GM18507 (cell line): ENCODE measurements at places on chromosomes 16 and 17.

DNA sequence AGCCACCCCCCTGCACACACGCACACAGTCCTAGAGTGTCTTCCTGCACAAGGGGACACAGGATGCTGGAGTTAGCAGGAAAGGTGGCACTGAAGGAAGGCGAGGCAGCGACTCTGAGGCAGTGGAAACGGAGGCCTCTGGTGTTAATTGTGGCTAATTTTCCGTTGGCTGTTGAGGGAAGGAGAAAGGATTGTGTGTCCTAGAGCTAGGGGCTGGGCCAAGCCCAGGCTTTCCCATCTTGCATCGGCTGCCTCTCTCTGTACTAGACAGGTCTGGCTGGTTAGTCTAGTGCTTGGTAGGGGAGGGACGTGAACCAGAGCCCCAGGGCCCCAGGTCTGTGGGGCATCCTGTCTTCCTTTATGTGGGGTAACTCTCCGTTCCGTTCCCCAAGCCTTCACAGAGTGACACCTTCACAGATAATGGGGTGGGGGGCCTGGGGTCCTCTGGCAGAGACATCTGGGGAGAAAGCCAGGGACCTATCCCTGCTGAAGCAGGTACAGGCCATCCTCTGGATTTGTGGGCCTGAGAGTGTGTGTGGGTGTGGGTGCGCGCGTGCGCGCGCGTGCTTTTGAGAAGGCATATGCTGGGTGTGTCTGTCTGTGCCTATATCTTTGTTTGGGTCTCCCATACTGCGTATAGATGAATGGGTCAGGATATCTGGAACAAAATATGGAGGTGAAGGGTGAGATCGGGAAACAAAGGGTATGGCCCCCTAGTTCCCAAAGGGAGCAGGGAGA lies at the start of gene CHD3:
Gene CHD3 (plus strand): TSS at position 606 of the 737 bp plus-strand sequence. CDS start 212 bp downstream, outside the sequence.
- DNase-seq: no peak

DNA sequence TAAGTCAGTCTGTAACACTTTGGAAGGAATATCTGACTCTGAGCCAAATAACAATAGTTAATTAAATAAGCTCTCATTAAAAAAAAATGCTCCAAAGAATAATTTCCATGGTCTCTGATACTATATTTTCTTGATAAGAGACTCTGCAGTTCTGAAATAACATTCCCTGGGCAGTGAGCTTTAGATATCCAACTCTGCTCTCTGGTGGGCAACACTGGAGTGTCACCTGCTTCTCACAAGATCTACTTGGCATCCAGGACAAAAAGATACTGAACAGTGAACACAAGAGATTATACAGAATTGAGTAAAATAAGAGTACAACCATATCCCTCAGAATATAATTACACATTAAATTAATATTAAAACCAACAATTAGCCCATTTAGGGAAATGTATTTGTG lies 13.7 kb downstream of the BLMH start:
- no peak for DNase-seq

- no peak for DNase-seq
These were observed 23.5 kb downstream of the TADA2A start for GRCh38 chr17:37430051-37430627.

GRCh38 chr16:81530296-81530721 lies 85.7 kb downstream of the CMIP start:
- no peak for DNase-seq

- DNase-seq: no peak
These were observed 25.6 kb upstream of the MRPS23 start for GRCh38 chr17:57875290-57876022.

GRCh38 chr16:66001432-66001831 lies 365.1 kb upstream of the CDH5 start:
- DNase-seq: no peak

- DNase-seq: no peak
These were observed 35.6 kb downstream of the CCDC42 start for GRCh38 chr17:8709006-8709405.

GRCh38 chr16:54798267-54798666 lies 132.4 kb upstream of the IRX5 start:
- no peak for DNase-seq

DNA sequence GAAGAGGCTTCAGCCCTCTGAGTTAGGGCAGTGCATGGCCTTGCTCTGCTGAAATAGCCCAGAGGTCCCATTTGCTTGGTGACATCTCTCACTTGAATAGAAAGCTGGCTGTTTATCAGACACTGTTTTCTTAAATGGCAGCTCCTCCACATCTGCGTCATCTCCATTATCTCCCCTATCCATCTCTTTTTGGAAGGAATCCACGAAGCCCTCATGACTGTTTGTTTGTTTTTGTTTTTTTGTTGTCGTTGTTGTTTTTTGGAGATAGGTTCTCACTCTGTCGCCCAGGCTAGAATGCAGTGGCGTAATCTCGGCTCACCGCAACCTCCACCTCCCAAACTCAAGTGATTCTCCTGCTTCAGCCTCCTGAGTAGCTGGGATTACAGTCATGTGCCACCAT lies 16.6 kb downstream of the NAA60 start:
- DNase-seq: no peak

DNA sequence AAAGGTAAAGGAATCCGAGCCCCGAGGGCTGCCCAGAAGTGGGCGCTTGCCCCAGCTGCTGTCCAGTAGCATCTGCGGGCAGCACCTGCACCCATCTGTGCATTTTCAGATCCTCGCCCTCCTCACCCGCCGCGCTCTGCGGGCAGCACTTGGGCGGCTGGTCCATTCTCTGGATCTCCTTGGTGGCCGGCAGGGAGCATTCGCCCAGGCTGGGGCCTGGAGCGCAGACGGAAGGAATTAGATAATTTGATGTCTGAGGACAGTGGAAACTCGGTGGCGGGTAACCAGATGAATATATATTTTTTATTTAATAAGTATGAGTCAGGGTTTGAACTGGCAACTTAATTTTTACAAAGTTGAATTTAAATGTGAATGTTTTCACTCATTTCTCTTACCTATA lies 88.5 kb downstream of the NPIPB11 start:
- peak; percentile 12 for DNase-seq

DNA sequence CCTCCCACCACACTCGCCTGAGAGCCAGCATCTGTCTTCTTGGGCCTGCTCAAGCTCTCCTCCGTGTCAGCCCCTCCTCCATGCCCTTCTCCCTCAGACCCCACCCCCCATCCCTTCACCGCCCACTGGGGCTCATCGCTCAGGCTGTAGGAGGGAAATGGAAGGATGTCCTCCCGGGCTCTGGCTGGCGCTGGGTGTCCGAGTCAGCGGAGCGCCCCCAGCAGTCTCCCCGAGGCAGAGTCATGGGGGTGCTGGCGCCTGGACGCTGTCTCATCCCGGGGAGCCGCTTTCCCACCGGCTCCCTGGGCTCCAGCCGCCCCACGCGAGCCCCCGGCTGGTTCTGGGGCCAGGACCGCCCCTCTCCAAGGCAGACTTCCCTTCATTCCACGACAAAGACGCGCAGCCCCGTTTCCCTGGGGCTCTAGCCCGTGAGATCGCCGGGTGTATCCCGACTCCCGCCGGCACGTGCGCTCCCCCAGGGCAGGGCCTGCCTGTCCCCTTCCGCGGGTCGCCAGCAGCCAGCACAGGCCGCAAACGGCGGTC lies 428 bp upstream of the ANTKMT start:
- DNase-seq: no peak

- DNase-seq: no peak
These were observed 47.9 kb upstream of the ARHGAP17 start for GRCh38 chr16:25063102-25063501.

DNA sequence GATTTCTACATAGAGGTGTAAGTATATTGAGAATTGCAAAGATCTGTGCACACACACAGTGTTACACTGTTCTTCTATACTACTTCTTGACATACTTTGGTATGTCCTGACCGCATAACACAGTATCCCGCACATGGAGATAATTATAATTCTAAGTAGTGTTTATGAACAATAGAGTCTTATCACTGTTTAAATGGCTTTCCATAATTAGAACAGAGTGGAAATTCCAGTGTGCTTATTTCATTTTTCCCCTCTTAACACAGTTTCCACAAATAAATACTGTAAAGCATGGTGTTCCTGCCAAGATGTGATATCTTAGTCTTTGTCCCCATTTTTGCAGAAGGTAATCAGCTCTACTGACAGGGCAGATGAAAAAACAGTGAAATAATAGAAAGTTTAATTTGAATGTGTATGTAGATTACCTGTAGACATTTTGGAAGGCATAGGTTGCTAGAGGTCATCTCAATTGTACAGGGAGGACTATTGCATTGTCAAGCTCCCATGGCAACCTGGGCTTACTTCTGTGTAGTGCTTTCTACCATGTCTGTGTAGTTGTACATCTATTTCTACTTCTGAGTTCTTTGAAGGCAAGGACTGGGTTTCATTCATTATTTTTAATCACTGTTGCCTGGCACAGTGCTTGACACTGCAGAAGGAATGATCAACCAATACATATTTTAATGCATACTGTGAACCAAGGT lies 10.1 kb upstream of the KRT28 start:
- no peak for DNase-seq

DNA sequence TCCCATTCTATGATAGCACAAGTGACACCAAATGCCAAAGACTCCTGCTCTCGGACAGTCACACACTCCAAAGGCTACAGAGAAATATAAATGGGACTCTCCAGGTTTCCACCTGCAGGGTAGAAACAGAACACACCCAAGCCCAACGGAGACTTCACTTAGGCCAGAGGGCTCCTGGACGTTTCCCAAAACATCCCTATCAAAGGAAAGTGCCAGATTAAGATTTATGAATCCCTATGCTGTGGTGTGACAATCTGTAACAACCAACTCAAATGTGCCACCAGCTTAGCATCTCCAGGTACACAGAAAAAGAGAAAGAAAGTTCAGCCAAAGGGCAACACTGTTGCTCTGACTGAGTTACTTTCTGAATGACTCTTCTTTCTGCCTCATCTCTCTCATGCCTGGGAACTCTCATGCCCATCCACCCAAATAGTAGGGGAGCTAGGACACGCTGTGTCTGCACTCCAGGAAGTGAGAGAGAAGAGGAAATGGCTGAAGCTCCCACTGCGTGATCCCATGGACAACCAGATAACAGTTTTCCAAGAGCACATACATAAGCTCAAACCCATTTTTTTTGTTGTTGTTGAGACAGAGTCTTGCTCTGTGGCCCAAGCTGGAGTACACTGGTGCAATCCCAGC lies 49.7 kb downstream of the SMG6 start:
- peak; percentile 57 for DNase-seq

DNA sequence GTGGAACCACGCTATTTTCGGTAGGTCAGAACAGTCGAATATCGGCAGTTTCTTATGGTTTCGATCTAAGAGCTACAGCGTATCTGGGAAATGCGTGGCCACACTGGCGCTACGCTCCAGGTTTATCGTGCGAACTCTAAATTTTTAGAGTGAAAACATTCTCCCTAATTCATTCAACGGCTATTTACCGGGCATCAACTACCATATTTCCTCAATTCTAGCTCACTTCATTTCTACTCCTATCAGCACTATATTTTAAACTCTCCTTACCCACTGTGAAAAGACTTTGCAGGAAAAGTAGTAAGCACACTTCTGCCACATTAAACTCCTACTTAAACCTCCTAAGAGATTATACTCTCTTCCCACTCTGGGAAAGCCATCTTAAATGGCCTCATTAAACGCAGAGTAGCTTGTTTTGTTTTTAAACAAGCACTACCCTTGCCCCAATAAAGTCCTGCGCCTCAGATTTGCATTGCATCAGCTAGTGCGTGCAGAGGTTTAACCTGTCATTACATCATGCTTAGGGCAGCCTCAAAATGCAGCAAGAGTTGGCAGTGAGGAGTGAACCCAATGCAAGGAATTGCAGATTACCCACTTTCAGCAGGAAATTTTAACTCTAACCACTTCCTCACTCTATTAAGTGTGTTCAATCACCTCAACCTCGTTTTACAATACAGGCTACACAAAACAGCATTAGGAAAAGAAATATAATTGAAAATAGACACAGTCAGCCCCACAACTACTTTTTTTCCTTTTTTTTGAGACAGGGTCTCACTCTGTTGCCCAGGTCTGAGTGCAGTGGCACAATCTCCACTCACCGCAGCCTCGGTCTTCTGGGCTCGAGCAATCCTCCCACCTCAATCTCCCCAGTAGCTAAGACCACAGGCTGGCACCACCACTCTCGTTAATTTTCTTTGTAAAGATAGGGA lies 18.8 kb downstream of the SIAH1 start:
- no peak for DNase-seq

DNA sequence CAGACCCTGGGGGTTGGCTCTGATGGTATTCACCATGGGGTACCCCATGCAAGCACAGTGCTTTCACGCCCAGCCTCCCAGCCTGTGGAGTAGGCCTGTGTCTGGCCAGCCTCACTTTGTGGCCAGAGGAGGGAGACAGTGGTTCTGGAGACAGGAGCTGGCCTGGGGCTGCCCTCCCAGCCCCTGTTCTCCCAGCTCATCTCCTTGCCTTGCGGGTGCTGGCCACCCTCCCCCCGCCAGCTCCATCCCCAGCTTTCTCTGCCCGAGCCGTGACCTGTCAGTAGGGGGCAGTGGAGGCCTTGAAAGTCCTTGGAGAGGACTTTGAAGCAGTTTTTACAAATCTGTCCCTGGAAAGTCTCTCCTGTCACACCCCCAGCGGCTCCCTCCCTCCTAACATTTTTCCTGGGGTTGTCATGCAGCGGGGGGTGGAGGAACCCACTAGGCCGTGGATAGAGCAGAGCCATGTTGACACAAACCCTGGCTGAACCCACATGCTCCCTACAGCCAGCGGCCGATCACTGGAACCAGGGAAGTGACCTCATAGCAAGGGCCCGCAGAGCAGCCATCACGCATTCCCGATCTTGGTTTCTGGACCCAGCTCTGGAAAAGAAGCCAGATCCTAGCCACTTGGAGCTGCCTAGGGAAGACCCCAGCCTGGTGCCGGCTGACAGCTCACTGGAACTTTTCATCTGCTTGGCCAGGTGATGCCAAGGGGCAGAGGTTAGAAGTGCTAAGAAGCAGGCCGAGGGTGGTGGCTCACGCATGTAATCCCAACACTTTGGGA lies 289.4 kb downstream of the SEC14L1 start:
- no peak for DNase-seq

- no peak for DNase-seq
These were observed 19.6 kb upstream of the TNFRSF13B start for GRCh38 chr17:16991349-16992009.

DNA sequence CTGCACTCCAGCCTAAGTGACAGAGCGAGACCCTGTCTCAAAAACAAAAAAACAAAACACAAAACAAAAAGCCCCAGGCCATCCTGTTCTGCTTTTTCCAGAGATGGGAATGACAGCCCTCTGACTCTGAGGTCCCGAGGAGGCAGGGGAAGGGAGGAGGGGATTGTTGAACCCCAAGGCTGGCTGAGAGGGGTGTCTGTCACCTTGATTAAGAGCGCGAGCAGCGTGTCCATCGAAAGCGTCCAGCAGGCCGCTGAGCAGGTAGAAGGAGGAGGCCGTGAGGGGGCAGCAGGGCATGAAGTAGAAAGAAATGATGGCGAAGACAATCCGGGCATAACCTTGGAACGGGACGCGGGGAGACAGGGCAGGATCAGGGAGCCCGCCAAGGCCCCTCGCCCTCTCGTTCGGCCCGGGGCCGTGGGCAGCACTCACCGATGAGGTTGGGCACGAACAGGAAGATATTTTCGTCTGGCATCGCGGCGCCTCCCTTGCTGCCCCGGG lies 593 bp downstream of the CDIPT start:
- DNase-seq: no peak
